ENCODE measurements at places on chromosomes 12 and 14.
A peak's percentile ranks its signal among the peaks of the same experiment; 100 is the strongest.

DNA sequence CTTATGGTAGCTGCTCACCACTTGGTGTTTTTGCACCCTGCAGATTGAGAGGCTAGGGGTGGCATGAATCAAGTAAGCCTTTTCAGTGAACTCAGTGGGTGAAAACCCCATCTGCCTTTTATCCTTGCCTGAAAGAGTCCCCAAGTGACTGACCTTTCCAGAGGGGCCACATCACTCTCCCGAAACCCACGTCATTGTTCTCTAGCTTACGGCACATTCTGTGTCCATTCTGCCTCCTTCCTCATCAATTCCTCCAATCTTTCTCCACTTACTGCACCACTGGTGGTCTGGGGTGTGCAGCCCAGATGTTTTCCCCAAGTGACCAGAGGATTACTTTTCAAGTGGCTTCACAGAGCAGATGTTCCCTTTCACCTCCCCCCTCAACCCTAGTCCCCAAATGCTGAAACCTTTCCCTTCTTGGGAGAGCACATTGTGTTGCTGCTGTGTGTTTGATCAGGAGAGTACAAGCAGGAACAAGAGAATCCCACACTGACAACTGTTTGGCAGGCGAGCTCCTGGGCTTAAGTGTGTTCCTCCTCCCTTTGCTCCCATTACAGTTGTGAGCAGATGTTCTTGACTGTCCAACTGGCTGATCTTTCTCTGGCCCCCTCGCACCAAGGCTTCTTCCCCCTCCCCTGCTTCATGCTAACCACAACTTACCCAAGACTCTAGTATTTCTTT lies 138.0 kb upstream of the IGF1 start:
- no peak for DNase-seq

DNA sequence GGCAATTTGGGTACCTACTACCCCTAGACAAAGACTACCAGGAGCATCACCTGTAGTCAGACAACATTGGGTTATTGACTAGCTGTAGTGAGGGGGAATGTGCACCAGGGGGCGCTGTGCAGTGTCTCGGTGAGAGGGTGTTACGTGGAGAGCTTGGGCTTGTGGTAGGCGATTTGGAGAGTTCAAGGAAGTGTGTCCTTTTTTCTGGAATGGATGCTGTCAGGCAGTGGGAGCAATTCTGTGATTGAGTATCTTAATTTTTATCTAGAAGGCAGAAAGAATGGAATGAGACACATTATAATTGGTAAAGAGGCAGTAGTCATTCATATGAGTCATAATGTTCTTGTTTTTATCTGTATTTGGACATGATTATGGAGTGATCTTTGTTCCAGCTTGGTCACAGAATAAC lies 187.7 kb downstream of the GALC start:
- peak; percentile 16 for DNase-seq

- DNase-seq = no peak
Observed at GRCh38 chr12:100337727-100338126, 19.1 kb upstream of the SLC17A8 start.

GRCh38 chr12:4088451-4088850 lies 185.1 kb upstream of the CCND2 start:
- no peak for DNase-seq

- peak; percentile 50 for DNase-seq
Observed at GRCh38 chr12:121443193-121443870, 43.4 kb downstream of the RNF34 start.

- DNase-seq = no peak
Observed at GRCh38 chr14:72619881-72620280, 274.0 kb downstream of the DPF3 start.

DNA sequence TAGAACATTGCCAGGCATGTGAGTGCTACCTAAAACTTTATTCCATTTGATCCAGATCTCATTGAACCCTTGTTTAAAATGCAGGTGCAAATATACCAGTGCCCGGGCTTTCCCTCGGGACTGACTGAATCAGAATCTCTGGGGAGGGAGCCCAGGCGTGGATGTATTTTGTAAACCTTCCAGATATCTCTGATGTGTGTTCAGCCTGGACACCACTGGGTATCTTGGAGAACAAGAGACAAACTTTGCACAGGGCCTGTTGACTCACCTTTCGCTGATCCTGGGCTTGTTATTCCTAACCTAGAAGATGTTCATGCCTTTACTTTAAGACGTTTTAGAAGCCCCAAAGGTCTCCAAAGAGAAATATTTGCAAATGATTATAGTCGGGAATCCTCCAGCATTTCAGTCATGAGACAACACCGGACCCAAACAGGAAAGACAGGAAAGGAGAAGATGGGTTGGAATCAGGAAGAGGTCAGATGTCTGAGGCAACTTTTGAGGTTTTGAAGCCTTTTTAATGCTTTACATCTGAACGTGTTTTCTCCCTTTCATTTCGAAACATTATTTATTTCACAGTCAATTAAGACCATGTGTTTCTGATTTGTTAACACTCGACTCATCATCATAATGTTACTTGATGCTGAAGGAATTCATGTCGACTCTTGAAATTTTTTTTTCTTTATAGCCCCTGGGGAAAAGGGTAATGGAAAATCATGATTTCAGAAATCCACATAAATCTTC lies 118.6 kb downstream of the PLXNC1 start:
- no peak for DNase-seq

All from CD4-positive, alpha-beta memory T cell (primary cell).